ENCODE measurements at places on chromosomes 1 and 21.

GRCh38 chr1:244788493-244789275 is 46.8 kb upstream of the COX20 start:
- peaks cover 2% of the 10 kb centered on the region for H3K27me3 ChIP-seq
- no peak overlapping the region for H3K27ac ChIP-seq
- no peaks in the 10 kb centered on the region for H3K4me1 ChIP-seq
- no peaks in the 10 kb centered on the region for H3K36me3 ChIP-seq
- H3K4me3 ChIP-seq, result no peak overlapping the region
- no peak for DNase-seq

DNA sequence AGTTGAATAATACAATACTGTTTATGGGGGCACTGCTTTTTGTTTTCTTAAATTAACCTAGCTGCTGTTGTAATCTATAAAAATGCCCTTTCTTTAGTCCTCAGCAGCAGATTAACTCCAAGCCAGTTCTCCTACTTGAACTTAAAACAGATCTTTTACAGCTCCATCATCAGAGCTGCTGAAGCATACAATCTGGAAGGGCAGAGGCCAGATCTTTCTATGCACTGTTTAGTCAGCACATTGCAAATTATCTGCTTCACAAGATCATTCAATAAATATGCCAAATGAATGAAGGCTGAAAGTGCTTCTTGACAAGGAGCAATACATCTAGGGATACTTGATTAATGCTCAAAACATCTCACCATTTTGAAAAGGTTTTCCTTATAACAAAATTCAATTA is 115.8 kb downstream of the PLPPR5 start:
- no peak for DNase-seq
- H3K27ac ChIP-seq, result no peak overlapping the region
- no peak overlapping the region for H3K4me3 ChIP-seq
- no peaks in the 10 kb centered on the region for H3K27me3 ChIP-seq
- no peaks in the 10 kb centered on the region for H3K36me3 ChIP-seq

- no peaks in the 10 kb centered on the region for H3K27me3 ChIP-seq
- H3K4me1 ChIP-seq, result no peaks in the 10 kb centered on the region
- DNase-seq, result no peak
- no peaks in the 10 kb centered on the region for H3K36me3 ChIP-seq
- H3K4me3 ChIP-seq, result no peak overlapping the region
- H3K27ac ChIP-seq, result no peak overlapping the region
These were observed 204.2 kb upstream of the RRP15 start for GRCh38 chr1:218080863-218081262.

- no peak overlapping the region for H3K27ac ChIP-seq
- no peaks in the 10 kb centered on the region for H3K27me3 ChIP-seq
- no peaks in the 10 kb centered on the region for H3K36me3 ChIP-seq
- DNase-seq, result no peak
- H3K4me1 ChIP-seq, result no peaks in the 10 kb centered on the region
These were observed 21.9 kb downstream of the GPR161 start for GRCh38 chr1:168114845-168115244.

Measured in GM12878 (cell line).